ENCODE measurements at places on chromosomes 5 and 9. TPM values are rescaled to one million over a fixed set of nuclear protein-coding genes. Genes with fewer than 3 reads are reported as not detected.

- H3K36me3 ChIP-seq: no peaks in the 10 kb centered on the region
- H3K27ac ChIP-seq: no peak overlapping the region
- H3K4me3 ChIP-seq: no peak overlapping the region
These were observed 8.8 kb upstream of the NACC2 start for GRCh38 chr9:136103651-136104487.

GRCh38 chr5:27472000-27472763 is 433.8 kb upstream of the CDH9 start:
- H3K27ac ChIP-seq: no peak overlapping the region
- no peaks in the 10 kb centered on the region for H3K27me3 ChIP-seq
- no peak overlapping the region for H3K4me3 ChIP-seq
- DNase-seq: no peak

GRCh38 chr9:37989701-37990100 is 79.3 kb downstream of the SHB start:
- no peak overlapping the region for H3K27ac ChIP-seq
- H3K27me3 ChIP-seq: no peaks in the 10 kb centered on the region
- no peak for DNase-seq
- no peaks in the 10 kb centered on the region for H3K36me3 ChIP-seq
- peaks cover 24% of the 10 kb centered on the region for H3K4me1 ChIP-seq

DNA sequence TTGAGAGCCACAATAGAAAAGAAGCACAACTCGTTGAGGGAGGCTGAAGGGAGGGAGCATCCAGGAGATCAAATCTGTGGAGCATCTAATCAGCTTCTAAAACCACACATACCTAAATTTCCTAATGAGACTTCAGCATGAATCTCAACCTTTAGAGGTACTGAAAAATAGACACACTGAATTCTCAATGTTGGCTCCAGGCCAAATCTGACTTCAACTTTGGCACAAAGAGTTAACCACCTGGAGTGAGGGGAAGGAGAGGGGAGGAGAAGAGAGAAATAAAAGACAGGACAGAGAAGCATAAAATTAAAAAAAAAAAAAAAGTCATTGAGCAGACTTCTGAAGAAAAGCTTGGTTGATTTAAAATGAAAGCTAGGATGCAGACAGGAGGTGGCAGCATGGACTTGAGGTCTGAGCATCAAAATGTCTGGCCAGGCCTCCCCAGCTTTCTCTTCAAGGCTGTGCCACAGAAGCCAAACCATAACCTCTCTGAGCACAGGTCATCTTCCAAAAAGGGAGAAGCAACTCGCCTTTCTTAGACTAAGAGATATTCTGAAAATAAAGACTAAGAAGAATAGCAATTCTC is 205.6 kb downstream of the DENND1A start:
- no peaks in the 10 kb centered on the region for H3K36me3 ChIP-seq
- no peak for DNase-seq
- H3K4me3 ChIP-seq: no peak overlapping the region
- H3K27me3 ChIP-seq: no peaks in the 10 kb centered on the region

- DNase-seq: no peak
- no peaks in the 10 kb centered on the region for H3K36me3 ChIP-seq
- no peak overlapping the region for H3K4me3 ChIP-seq
- H3K27ac ChIP-seq: no peak overlapping the region
- H3K27me3 ChIP-seq: no peaks in the 10 kb centered on the region
- no peaks in the 10 kb centered on the region for H3K4me1 ChIP-seq
These were observed 351.7 kb downstream of the CWC27 start for GRCh38 chr5:65120371-65120967.

DNA sequence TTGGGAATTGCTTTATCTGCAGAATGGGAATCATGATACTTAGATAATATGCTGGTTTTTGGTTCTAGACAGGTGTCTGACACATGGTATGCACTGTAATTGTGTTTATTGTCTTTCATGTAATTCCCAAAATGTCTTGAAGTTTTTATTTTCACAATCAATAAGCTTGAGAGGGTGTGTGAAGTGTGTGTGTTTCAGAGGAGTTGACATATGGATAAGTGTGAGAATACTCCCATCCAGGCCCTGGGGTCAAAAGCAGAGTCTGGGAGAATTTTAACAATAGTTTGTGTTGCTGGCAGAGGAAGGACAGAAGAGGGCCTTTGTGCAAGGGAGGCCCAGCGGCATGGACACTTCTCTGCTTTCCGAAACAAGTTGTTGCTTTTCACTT is 8.4 kb downstream of the PRDM6 start:
- H3K27me3 ChIP-seq: no peaks in the 10 kb centered on the region
- no peak overlapping the region for H3K27ac ChIP-seq
- no peak overlapping the region for H3K4me3 ChIP-seq
- no peaks in the 10 kb centered on the region for H3K4me1 ChIP-seq
- DNase-seq: no peak
- H3K36me3 ChIP-seq: no peaks in the 10 kb centered on the region

DNA sequence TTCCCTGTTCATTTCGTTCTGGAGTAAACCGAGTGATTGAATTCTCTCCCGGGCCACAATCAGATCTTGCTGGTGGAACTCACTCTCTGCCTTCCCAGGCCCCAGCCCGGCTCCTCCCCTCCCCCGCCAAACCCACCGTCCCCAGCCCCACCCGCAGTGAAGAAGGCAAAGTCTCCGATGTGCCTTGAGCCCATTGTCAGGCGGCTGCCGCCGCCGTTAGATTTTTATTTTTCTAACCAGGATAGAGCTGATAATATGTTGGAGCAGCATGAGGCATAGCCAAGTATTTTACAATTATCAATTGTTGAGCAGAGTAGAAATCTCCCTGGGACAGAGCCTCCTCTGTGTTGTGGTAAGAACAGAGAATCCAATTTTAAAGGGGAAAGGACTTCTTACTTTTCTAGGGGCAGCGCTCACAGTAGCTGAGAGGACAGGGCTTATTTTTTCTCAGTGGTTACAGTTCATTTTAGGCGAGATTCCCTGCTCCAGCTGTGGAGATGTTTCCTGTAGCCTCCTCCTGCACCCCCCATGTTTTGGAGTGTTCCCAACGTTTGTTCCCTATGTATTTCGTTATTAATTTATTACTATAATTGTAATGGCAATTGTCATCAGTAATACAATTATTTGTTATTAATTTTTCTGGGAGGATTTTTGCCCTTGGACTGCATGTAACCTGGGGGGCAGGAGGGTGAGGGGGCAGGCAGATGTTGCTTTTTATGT is 1.3 kb downstream of the PSAT1 start:
- no peak for DNase-seq
- peak overlapping the region; percentile 68 for H3K4me3 ChIP-seq
- H3K27me3 ChIP-seq: peaks cover 52% of the 10 kb centered on the region
- H3K4me1 ChIP-seq: peaks cover 19% of the 10 kb centered on the region

GRCh38 chr9:90832261-90832660 is 30.6 kb downstream of the SYK start:
- no peaks in the 10 kb centered on the region for H3K4me1 ChIP-seq
- DNase-seq: no peak
- no peaks in the 10 kb centered on the region for H3K36me3 ChIP-seq

DNA sequence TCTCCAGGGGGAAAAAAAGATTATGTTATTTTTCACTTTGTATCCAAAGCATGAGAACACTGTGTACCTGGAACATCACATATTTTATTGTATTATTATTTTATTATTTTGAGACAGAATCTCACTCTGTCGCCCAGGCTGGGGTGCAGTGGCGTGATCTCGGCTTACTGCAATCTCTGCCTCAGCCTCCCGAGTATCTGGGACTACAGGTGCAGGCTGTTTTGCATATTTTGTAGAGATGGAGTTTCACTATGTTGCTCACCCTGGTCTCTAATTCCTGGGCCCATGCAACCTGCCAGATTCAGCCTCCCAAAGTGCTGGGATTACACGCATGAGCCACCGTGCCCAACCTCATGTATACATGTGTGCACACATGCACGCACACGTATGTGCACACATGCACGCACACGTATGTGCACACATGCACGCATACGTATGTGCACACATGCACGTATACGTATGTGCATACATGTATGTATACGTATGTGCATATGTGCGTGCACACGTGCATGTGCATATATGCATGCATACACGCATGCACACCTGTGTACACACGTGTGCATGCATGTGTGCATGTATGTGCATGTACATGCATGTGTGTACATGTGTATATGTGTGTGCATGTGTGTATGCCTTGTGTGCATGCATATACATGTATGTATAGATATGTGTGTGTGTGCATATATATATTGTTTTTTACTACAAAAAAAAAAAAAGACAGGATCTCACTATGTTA is 9.5 kb upstream of the UGCG start:
- no peaks in the 10 kb centered on the region for H3K36me3 ChIP-seq
- no peak for DNase-seq
- no peak overlapping the region for H3K27ac ChIP-seq
- H3K27me3 ChIP-seq: no peaks in the 10 kb centered on the region
- H3K4me1 ChIP-seq: no peaks in the 10 kb centered on the region
- no peak overlapping the region for H3K4me3 ChIP-seq

GRCh38 chr9:19927560-19927959 is 138.7 kb upstream of the SLC24A2 start:
- H3K4me3 ChIP-seq: no peak overlapping the region
- H3K27me3 ChIP-seq: peaks cover 2% of the 10 kb centered on the region
- no peaks in the 10 kb centered on the region for H3K36me3 ChIP-seq
- no peak for DNase-seq

DNA sequence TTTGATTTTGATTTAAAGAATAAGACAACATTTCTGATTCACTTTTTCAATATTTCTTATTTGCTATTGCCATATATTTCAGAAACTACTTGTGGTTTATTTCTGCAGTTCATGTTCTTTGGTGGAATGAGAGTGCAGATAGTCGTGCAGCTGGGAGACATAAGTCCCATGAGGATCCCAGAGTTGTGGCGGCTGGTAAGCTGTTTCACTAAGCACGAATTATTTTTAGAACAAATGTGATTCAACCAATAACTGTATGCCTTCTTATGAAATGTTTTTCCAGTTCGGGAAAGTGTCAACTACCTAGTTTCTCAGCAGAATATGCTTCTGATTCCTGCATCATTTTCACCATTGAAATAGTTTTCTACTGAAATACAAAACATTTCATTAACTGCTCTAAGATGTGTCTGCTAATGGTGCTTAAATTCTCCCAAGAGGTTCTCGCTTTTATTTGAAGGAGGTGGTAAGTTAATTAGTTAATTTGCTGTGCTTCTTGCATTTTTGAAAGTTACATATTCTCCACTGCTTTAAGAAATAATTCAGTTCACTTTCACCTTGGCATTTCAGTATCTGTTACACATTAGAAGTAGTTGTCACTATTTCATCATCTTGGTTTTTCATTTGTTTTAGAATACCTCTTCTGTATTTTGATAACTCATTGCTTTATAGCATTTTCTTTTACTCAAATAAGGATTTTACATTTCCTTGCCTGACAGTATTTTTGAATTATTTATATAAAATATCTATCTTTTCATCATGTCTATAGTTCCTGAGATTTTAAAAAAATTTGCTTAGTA is 9.0 kb downstream of the NIPSNAP3B start:
- H3K36me3 ChIP-seq: no peaks in the 10 kb centered on the region
- no peaks in the 10 kb centered on the region for H3K27me3 ChIP-seq
- DNase-seq: no peak
- peak overlapping the region; percentile 52 for H3K4me3 ChIP-seq
- peaks cover 50% of the 10 kb centered on the region for H3K4me1 ChIP-seq

GRCh38 chr9:27372615-27373014 is 75.7 kb upstream of the EQTN start:
- H3K27ac ChIP-seq: no peak overlapping the region
- no peaks in the 10 kb centered on the region for H3K36me3 ChIP-seq
- no peaks in the 10 kb centered on the region for H3K27me3 ChIP-seq

DNA sequence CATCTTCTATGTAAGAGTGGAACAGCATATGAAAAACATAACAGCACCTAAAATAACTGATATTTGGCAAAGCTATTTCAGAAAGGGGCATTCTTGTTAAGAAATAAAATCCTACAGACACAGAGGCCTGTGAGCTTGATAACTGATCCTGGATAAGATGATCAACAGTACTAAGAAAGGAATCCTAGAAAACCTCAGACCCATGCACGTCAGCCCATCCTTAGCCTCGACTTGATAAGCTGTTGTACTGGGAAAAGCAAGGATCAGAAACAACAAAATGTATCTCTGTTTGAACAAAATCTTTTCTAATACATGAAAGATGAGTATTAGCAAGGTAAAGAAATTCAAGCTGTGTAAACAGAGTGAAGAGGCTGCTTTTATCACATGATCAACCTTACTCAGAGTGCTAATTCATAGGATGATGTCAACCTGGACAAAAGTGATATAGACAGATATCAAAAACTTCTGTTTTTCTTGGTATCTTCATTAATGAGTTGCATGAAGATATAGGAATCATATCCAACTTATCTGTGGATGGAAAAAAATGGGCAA is 15.2 kb downstream of the LIFR start:
- H3K4me1 ChIP-seq: peaks cover 76% of the 10 kb centered on the region
- no peaks in the 10 kb centered on the region for H3K27me3 ChIP-seq
- H3K27ac ChIP-seq: peak overlapping the region; percentile 86
- DNase-seq: no peak
- peak overlapping the region; percentile 42 for H3K4me3 ChIP-seq
- no peaks in the 10 kb centered on the region for H3K36me3 ChIP-seq

DNA sequence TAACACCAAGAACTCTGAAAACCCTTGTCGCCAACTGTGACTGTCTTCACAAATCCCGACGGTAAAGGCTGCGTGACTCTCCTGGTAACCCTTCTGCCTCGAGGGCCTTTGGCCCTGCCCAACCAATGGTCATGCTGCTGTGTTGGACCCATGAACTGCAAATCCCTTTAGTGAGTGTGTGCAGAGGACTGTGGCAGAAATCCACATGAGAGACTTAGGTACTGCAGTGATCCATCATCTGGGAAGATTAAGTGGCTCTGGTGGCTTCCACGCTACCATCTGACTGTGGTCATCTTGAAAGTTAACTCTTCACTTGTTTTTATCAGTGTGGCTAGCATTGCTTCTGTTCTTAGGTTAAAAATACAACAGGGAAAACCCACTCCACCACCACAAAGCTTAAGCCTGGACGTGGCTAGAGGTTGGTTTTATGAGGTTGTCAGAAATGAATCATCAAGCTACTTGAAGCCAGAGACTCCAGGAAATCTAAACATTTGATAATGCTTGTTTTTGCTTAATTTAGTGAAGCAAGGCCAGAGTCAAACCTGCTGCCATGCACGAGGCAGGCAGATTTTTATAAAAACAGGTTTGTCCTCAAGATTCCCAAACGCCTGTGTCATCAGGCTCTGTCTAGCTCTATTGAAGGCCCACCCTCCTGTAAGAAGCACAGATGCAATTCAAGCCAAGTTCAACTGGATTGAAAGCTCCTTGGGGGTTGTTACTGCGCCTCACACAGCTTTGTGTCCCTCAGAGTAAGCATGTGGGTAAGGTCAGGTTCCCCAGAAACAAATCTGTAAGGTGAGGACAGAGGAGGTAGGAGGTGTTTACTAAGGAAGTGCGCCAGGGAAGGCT is 52.7 kb upstream of the ERCC6L2 start:
- H3K27ac ChIP-seq: no peak overlapping the region
- no peaks in the 10 kb centered on the region for H3K36me3 ChIP-seq
- H3K4me3 ChIP-seq: no peak overlapping the region
- H3K4me1 ChIP-seq: no peaks in the 10 kb centered on the region
- DNase-seq: no peak

CDC25C gene
- total RNA-seq: not detected

NDOR1 gene
- total RNA-seq: 4.3 TPM

LCN15 gene
- total RNA-seq: not detected

ADAMTS6 gene
- 0.24 TPM for total RNA-seq

PPP3R2 gene
- total RNA-seq: not detected
